ENCODE measurements at places on chromosomes 3 and 15. TPM values are rescaled to one million over a fixed set of nuclear protein-coding genes. Genes with fewer than 3 reads are reported as not detected.

GRCh38 chr15:75985971-75986370 lies 26.3 kb downstream of the NRG4 start:
- no peak for DNase-seq

GRCh38 chr3:196238612-196239560 lies 22.6 kb downstream of the SLC51A start:
- no peak for DNase-seq

DNA sequence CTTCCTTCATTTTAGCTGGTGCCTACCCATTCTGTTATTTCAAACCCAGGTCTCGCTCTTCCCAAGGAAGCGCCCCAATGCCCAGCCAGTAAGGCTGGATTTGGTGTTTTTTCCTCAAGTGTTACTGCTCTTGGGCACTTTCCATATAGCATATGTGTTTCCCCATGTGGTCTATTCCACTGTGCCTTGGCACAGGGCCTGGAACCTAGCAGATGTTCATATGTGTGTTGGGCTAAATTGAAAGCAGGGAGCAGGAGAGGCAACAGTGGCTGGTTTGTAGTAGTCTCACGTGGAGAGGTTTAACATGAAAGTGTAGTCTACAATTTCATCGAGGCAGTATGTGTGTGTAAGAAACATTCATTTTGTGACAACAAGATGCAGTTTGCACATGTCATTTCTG lies 48.2 kb upstream of the TEX264 start:
- DNase-seq = no peak

The KBTBD13 gene
- 5.0 TPM for total RNA-seq

DNA sequence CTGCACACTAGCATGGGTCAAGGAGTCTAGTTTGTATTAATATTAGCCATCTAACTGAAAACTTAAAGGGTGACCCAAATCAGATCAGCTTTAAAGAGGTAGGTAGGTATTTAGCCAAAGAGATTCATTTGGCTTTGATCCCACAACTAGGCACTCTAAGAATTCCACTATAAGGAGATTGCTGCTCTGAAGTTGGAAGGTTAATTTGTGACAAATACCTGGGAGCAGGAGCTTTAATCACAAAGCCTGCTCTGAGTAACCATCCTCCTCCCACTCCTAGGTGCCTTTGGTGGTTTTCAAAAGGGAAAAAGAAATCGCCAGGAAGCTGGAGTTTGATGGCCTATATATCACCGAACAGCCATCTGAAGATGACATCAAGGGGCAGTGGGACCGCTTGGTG lies 120.3 kb upstream of the CHRM5 start:
- DNase-seq = no peak

The TNFSF10 gene
- 18.6 TPM for total RNA-seq

GRCh38 chr15:25345943-25346342 lies 92.9 kb downstream of the UBE3A start:
- DNase-seq = peak; percentile 44

DNA sequence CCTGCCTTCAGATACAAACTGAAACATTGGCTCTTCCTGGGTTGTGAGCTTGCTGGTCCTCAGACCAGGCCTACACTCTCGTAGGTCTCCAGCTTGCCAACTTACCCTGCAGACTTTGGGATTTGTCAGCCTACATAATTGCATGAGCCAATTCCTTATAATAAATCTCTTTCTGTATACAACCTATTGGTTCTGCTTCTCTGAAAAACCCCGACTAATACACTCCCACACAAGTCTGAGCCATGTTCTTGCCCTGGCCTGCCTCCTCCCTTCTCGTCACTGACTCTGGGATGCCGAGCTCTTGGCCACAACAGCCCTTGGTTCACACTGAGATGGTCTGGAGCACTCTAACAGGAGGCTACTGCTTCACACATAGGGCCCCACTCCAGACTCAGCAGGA lies 9.5 kb downstream of the CYP19A1 start:
- DNase-seq = no peak

GRCh38 chr3:195110647-195111318 lies 160.2 kb downstream of the XXYLT1 start:
- no peak for DNase-seq

DNA sequence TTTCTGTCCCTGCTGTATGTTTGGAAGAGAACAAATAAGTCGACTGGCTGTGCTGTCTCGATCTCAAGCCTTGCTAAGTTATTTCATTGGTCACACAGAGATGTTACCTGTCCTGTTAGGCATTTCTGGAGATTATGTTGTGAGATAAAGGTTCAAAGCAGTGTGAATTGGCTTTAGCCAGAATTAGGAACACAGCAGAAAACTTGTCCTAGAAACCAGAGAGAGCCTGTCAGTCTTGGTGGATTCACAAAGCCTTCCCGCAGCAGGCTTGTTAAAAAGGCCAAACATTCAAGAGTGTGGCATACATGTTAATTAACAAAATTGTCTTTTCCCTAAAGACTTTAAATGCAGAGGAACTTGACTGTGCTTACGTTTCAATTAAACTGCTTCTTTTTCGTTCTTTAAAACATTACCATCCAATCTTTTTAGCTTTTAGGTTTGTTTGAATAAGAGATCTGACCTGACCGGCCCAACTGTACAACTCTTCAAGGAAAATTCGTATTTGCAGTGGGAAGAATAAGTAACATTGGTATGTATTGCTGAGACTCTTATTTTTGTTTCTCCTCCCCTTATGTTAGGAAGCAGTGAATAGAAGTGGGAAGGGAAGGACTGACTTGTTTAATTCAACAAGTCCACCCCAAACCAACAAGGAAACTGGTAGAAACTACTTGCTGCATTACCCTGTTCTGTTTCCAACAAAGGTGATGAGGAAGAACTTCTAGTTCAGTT lies 25.2 kb downstream of the ABHD2 start:
- DNase-seq = no peak

DNA sequence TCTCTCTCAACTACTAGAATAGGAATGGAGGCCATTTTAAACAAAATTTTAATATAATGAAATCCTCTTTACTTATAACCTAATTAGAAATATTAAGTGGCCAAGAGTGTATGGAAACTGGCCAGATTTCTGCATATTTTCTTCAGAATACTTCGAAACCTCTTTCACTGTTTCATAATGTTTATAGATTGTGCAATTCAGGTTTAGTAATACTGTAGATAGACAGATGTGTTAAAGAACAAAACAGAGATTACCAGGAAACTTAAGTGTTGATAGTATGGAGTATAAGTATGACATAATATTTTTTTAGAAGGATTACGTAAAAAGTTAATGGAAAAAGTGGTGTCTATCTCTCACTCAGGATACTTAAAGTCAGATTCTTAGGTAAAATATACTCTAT lies 4.7 kb downstream of the ABHD5 start:
- DNase-seq = no peak

GRCh38 chr3:14524920-14525660 lies 15.1 kb downstream of the GRIP2 start:
- no peak for DNase-seq

The SPATA12 gene
- not detected for total RNA-seq

DNA sequence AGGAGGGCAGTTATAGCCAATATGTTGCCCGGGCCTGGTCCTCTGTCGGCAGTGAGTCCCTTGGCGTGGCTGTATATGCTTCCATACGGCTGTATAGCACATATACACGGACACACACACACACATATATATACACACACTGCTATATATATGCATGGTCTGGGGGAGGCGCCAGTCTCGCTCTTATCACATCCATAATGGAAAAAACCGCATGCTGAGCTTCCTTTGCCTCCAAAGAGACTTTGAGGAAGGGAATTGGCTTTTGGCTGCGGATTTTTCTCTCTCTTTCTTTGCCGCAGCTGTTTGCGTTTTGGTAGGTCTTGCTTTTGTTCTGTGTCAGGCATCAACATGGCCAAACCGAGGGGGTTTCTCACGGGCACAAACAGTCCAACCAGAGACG lies 11.3 kb upstream of the TMEM115 start:
- no peak for DNase-seq

DNA sequence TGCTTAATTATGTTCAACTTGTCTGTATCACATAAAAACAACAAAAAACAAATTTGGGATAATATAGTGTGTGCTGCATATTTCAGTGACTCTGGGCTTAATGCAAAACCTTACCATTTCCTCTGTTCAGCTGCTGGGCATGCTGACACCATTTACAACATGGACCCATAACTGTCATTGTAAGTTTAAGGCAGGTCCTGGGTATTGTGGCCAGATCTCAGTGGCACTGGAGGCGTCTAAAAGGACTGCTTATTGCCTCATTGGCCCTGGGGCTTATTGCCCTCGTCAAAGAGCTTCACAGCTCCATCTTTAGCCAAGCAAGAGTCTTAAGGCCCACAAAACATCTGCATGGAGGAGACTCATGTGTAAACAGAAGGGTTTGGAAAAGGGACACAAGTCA lies 390.2 kb downstream of the NR2F2 start:
- DNase-seq = no peak

- no peak for DNase-seq
Measured at GRCh38 chr3:64318668-64319271, 93.5 kb upstream of the PRICKLE2 start.

DNA sequence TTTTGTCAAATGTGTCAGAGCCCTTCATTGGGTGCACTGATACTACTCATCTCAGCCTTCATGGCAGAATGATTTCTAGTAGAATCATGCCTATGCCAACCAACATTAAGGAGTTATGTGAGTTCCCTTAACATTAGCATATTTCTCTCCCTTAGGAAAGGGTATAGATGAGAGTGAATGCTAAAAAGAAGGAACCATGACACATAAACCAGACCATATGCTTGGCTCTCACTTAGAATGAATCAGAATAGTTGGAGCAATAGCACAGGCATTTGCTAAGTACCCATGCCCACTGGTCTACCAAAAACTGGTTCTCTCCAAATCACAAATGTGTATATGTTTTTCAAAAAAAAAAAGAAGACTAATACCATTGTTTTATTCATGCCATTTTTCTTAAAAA lies 51.1 kb downstream of the STRIT1 start:
- no peak for DNase-seq

DNA sequence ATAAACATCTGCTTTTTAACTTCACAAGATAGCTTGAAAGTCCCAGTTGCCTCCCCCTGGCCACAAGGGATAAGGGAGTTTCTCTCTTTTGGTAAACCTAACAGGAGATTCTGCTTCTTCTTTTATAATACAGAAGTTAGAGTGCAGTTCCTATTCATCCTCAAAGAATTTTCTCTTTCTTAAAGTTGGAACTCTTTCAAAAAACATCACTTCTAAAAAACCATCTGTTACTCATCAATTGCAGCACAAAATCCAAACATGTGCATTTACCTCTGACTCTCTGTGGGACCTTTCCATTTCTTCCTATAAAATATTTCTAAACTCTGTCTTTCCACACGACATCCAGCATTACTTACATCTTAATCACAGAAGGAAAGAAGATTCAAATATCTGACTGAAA lies 5.1 kb downstream of the DPH6 start:
- no peak for DNase-seq

The EPHB1 gene
- total RNA-seq = 3.3 TPM

The TMEM108 gene
- total RNA-seq = 8.6 TPM

The NAA80 gene
- total RNA-seq = 7.9 TPM

GRCh38 chr3:100361897-100362296 lies 27.3 kb downstream of the NIT2 start:
- DNase-seq = no peak

DNA sequence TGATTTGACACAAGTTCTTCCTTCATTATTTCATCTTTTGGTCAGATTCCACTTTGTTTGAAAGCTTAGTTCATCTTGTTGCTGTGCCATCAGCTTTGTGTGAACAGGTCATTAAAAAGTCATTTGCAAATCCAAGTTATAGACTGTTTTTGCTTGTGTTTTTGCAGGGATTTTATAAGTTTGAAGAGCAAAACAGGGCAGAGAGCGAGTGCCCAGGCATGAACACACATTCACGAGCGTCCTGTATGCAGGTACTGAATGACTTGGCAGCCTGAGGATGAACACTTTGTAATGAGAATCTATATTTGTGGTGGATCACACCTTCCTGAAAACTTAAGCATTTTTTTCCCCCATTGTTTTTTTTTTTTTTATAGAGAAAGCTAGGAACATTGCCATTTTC lies 60.6 kb upstream of the SAMMSON start:
- no peak for DNase-seq

- no peak for DNase-seq
Measured at GRCh38 chr15:74007820-74008371, 13.4 kb downstream of the PML start.

The ACSBG1 gene
- not detected for total RNA-seq

DNA sequence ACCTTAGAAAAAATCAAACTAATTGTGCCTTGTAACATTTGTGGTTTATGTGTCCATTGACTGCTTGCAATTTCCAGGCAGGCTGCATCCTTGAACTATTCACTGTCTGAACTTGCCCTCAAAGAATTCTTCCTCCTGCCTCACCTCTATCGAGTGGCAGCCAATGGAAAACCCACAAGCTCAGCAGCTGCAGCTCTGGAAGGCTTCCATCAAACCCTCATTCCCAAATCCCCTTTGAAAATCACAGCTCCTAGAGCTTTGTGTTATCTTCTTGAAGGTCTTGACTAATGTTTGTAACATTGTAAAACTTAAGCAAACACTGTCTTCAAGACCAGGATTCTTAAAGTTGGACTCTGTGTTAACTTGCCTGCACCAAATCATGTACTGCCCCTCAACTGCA lies 81.1 kb downstream of the FILIP1L start:
- no peak for DNase-seq

- DNase-seq = no peak
Measured at GRCh38 chr15:82846621-82847020, 37.2 kb downstream of the WHAMM start.

DNA sequence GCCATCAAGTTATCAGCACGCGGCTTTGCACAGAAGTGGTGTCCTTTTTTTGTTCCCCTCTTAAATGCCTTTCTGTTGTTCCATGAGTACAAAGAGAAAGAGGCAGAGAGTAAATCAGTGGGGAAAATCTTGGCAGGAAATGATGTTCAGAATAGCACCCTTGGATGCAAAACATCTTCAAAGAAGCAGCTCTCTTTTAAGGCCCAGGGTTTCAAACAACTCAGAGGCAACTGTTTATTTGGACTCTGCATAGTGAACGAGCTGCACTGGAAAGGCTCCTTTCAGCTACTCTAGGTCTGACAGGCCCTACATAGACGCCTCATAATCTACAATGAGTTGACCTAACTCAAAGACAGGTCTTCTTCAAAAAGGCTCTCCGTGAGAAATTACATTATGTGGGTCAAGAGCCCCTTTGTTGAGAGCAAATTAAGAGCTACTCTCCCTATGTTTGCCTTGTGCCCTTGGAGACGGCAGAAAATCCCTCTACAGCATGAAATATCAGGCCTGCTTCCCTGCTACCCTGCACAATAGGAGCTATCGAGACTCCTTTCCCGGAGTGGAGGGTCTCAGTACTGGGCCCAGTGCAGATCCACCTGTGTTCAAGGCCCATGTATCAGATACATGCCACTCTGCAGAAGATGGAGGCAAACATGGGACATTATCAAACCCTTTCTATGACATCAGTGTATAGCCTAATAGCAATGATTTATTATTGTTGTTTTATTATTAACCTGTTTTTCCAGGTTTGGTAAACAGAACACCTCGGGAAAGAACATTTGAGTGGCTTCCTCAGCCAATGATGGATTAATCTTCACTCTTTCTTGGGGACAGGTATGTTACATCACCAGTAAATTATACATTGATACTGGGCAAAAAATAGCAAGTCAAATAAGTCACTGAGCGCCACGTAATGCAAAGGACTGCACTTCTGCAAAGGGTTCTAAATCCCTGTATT lies 53.1 kb downstream of the HEG1 start:
- DNase-seq = no peak

The SLC9C1 gene
- 0.10 TPM for total RNA-seq
